Activated CD4-positive, alpha-beta T cell treated with anti-CD3 and anti-CD28 coated beads for 36 hours (primary cell): ENCODE measurements at places on chromosomes 2 and 18. TPM values are rescaled to one million over a fixed set of nuclear protein-coding genes. Genes with fewer than 3 reads are reported as not detected.

PRADC1 gene
- total RNA-seq: 12.1 TPM

SLC39A10 gene
- total RNA-seq: 24.0 TPM

KYNU gene
- not detected for total RNA-seq

FAM237A gene
- total RNA-seq: not detected

TEKT4 gene
- total RNA-seq: not detected

BOLL gene
- not detected for total RNA-seq

AGXT gene
- total RNA-seq: not detected

MRO gene
- not detected for total RNA-seq

DLGAP1 gene
- not detected for total RNA-seq

AFF3 gene
- 5.6 TPM for total RNA-seq

GALNT14 gene
- 0.48 TPM for total RNA-seq

CMPK2 gene
- 8.7 TPM for total RNA-seq

ANAPC1 gene
- total RNA-seq: 113 TPM

RGPD4 gene
- total RNA-seq: 0.14 TPM

HRH4 gene
- 0.26 TPM for total RNA-seq

DTNA gene
- 0.48 TPM for total RNA-seq

NMUR1 gene
- not detected for total RNA-seq

TMEM247 gene
- total RNA-seq: not detected

SLC38A11 gene
- not detected for total RNA-seq

UGT1A8 gene
- not detected for total RNA-seq

CCDC178 gene
- total RNA-seq: not detected

SLC40A1 gene
- total RNA-seq: 4.2 TPM

MC2R gene
- not detected for total RNA-seq

CRYGC gene
- total RNA-seq: not detected

IRS1 gene
- 2.6 TPM for total RNA-seq

PID1 gene
- not detected for total RNA-seq

CCDC142 gene
- 13.2 TPM for total RNA-seq

MROH2A gene
- total RNA-seq: not detected

UBXN2A gene
- 9.1 TPM for total RNA-seq

RSAD2 gene
- 10.2 TPM for total RNA-seq

NAT8 gene
- not detected for total RNA-seq

CLEC4F gene
- not detected for total RNA-seq

SCN7A gene
- total RNA-seq: not detected

TMEM163 gene
- not detected for total RNA-seq

VWA3B gene
- not detected for total RNA-seq
